ENCODE measurements at places on chromosomes 3 and 15.

DNA sequence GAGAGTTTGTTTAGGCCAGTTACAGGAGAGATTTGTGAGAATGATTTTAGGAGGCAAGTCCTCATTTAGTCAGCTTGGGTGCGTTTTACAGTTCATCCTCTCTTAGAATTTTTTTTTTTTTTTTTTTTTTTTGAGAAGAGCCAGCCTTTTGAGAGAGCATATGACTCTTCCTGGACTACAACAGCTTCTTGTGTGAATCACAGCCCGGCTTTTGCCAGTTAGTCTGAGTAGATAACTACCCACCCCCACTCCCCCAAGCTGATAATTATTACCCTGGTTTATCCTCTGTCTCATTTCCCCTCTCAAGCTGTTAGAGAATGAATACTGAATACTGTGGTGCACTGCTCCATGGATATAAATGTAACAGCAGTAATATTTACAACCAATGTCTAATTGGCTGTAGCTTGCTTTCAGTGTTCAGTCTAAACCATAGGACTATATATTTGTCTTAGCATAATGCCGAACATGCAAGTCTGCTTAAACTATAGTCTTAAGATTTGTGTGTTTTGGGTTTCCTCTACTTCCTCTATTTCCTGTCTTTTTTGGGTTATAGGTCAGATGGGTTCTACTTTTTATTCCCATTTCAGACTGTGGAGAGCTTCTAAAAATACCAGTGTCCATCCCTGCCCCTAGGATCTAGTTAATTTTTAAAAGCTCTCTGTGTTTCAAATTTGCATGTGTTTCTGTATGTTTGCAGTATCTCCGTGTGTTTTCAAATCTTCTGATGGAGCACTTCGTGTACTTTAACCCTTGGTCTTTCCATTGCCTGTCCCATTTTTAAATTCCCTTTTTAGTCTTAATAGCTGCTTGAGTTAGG is 8.0 kb downstream of the CHD2 start:
- no peak for DNase-seq

GRCh38 chr3:23484386-23484785 is 281.3 kb downstream of the UBE2E2 start:
- DNase-seq: no peak

GRCh38 chr3:71128961-71129360 is 454.6 kb downstream of the FOXP1 start:
- DNase-seq: no peak

- peak; percentile 42 for DNase-seq
Observed at GRCh38 chr3:156643729-156644389, 30.5 kb upstream of the TIPARP start.

DNA sequence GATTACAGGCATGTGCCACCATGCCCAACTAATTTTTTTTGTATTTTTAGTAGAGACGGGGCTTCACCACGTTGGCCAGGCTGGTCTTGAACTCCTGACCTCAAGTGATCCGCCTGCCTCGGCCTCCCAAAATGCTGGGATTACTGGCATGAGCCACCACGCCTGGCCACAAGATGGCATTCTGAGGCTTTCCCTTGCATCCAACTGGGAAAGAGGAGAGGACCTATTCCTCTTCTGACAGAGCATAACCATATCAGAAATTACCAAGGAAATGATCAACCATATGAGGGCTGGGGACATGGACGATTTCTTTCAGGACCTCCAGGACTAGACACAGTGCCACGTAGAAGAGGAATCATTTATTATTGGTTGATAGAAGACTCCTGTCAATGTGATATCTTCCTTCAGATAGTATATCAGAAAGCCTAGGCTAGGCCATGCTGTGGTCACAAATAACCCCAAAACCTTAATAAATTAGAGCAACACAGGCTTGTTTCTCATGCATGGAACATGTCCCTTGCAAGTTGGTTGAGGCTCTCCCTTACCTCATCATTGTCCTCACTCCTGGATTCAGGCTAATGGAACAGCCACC is 372.3 kb upstream of the IL12A start:
- no peak for DNase-seq

DNA sequence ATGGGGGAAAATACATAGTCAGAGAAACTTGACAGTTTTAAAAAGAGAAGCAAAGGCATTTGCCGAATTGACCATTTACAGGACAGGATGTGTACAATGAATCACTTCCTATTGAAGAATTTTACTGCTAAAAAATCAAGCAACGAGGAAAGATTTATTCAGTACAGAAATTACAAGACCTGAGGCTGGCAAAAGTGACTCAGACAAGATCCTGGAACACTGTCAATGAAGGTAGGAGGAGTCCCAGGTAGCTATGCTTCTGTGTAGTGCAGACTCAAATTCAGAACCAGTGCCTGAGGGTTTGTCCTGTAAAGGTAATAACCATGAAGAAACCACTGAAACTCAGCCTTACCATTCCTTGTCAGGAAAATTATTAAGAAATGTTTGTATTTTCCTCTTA is 120.9 kb downstream of the ZMAT3 start:
- DNase-seq: no peak

DNA sequence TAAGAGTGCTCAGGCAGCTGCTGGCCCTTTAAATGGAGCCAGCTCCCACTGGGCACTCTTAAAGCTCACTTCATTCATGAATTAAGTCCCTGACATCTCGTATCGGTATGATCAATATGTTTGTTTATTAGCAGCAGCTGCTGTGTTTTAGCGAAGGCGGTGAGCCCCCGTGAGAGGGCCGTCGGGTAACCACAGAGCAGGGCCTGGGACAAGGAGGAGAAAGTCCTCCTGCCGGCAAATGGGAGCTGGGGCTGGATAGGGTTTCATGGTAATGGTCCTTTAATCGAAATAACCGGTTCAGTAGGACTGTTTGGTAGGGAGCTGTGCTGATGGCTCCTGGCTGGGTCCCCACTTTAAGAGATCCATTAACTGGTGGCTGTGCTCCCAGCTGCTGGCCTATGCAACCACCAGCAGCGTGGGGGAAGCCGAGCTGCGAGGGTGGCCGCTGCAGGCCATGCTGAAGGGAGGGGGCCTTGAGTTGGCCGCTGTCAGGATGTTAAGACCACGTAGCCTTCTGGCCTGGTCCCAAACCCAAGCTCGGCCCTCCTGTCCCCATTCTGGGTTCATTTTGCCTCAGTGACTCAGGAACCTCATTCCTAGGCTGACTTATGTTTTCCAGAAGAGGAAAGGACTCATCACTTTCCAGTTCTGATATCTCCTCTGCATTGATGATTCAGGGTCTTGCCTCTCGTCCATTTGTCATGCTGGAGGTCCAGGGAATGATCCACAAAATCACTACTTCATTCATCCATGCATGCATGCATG is 67.6 kb upstream of the NTRK3 start:
- DNase-seq: no peak

DNA sequence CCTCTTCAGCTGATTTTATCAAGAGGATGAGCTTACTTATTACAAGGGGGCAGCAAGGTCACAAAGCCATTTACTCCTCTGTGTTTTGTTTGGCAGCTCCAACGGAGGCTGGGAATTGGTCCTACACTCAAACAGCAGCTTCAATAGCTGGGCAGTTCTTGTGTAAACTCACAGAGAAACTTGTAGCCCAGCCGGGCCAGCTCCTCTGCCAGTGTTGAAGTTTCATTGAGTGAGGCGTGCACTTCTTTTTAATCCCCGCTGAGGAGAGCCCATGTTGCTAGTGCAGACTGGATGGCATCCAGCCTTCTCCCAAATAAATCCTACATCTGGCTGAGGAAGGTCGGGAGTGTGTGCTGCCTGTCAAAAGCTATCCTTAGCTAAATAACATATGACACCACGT is 59.5 kb downstream of the BFSP2 start:
- DNase-seq: no peak

DNA sequence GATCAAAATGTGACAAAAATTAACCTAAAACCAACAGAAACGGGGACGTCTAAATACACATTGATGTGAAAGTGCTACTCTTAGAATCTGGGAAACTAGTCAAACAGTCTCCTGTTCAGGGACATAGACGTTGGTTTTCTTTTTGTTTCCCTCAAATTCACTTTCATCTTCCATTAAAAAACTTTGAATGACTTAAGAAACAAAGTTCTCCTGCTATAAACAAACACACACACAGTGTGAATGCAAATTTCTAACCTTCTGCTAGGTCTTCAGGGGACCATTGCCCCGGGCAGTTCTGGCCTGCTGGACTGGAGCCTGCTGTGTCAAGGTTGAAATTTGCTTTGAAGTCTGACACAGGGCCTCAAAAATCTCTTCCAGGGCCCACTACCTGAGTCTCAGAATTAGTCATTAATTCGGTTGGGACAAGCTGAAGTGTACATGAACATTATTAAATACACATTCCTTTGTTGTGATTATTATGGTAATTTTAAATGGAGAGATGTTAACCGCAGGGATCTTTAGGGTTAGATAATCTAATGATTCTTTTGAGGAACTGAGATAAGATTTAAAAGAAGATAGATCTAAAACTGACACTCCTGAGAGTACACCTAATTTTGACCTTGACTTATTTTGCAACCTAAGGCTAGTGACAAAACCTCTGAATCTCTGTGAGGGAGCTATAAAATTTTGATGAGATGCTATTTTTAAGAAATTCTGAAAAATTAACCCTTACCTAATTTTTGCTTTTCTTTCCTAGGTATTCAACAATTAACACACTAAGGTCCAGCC is 1260.4 kb downstream of the ROBO1 start:
- no peak for DNase-seq

- no peak for DNase-seq
Observed at GRCh38 chr3:16533928-16534574, 20.6 kb upstream of the RFTN1 start.

- DNase-seq: no peak
Observed at GRCh38 chr3:63442918-63443317, 164.8 kb downstream of the SYNPR start.

DNA sequence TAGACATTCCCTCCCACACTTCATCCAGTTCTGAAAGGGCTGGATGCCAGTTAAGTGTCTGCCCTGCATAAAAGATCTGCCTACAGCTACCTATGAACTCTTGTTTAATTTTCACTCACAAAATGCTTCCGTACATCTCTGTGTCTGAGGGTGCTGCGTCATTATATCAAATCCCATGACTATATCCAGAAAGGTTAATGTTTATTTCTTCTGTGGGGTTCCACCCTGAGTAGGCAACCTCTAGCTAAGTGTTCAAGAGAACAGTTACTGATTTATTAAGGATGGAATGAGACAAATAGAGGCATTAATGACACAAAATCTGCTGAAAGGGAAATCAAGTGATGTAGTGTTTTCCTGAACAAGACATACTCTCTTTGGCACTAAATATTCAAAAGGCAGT is 220.2 kb downstream of the MTHFS start:
- no peak for DNase-seq

GRCh38 chr3:124886168-124887056 is 753 bp downstream of the ITGB5 start:
- DNase-seq: peak; percentile 20

- no peak for DNase-seq
Observed at GRCh38 chr15:52417957-52418356, 110.7 kb downstream of the MYO5A start.

DNA sequence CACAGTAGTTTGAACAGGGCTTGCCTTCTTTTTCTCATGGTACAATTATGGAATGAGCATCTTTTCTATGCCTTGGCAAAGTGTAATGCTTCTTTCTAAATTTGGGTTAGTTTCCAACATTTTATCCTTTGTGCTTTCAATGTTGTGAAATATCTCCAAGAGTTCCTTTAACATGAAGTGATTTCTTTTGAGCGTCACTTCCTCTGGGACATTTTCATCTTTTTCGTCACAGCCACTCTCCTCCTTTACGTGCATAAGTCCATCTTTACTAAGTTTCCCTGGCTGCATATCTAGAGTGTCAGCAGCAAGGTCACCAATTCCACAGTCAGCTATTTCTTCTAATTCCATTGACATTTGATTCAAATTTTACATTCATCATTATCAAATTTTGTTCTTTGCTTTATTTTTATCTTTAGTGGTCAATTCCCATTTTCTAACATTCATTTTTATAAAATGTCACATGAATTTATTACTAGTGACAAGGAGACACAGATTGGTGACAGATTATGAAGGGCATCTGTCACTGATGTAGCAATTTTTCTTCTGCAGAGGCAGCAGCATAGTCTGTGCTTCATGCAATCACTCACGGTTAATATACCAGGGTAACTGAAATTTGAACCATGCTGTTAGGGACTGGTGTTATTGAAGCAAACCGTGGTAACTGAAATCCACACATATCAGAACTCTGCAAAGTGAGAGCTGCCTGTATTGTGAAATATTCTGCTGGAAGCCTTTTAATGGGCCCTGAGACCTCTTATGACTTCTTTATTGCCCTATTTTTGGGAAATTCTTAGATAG is 126.5 kb upstream of the THBS1 start:
- DNase-seq: no peak

DNA sequence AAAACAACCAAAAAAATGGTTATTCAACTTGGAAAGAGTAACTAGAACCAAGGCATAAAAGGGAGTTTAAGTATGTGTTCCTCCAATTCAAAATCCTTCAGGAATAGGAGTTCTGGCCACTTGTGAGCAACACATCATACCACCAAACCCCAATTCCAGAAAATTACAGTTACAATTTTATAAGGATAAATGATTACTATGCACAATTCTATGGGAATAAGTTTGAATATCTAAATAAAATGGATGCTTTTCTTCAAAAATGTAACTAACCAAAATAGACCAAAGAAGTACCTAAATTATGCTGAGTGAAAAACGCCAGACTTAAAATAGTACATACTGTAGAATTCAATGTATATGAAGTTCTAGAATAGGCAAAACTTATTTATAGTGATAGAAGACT is 4.6 kb downstream of the HLTF start:
- no peak for DNase-seq

GRCh38 chr15:39034816-39035215 is 470.2 kb upstream of the RASGRP1 start:
- no peak for DNase-seq

- no peak for DNase-seq
Observed at GRCh38 chr3:46674031-46674845, 19.2 kb downstream of the ALS2CL start.

DNA sequence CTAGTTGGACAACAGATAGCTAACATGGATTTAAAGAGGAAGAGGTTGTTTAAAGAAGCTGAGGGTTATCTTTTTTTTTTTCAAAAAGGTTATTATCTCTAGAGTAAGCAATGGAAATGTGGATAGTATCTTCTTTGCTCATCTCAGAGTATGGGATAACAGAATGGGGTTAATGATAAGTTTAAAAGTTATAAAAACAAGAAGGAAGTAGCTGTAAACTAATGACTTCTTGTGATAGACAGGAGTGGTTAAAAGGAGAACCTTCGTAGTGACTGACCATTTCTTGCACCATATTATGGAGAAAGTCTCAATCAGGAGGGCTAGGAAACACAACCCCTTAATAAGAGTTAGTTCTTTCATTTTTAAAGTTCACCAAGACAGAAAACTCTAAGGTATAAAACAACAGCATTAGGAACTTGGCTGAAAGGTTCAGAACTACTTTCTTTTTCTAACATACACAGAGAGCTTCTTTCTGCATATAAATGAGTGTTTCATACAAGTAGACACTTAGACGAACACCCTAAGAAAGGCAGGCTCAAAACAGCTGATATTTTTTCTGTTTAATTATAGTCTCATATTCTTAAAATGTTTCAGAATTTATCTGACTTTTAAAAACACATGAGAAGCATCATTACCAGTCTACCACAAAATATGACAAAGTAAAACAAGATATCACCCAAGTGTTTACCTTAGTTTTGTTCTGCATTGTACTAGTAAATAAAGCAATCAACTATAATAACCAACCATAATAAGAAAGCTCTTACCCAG is 140.0 kb downstream of the MEIS2 start:
- no peak for DNase-seq
